ENCODE measurements at places on chromosomes 16 and 17.

DNA sequence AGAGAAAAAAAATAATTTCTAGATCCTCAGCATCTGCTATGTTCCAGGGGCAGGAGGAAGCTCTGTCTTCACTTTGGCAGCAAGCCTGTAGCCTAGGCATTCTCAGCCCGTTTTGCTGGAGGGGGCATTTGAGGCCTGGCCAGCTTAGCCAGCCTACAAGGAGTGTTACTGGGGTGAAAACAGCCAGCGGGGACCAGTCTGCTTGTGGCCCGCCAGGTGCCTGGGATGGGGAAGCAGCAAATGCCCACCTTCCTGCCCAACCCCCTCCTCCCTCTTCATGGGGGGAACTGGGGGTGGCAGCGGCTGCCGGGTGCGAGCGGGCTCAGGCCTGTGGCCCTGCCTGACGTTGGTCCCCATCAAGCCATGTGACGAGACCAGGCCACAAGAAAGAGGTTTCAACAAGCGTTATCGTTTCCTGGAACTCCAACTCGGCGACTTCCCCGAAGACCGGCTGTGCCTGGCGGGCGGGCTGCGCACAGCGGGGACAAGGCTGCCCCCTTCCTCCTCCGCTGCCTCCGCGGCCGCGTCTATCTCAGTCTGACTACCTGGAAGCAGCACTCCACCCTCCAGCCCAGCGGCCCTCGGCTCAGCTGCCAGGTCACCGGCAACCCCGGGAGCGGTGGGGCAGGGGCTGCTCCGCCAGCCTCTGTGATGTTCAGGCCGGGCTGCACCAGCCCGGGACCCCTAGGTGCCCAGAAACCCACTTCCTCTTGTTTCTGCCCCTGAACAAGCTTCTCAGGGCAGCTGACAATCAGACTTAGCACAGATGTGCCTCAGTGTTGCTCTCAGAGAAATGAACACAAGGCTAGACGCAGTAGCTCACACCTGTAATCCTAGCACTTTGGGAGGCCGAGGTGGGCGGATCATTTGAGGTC, 22.9 kb downstream of the SOCS1 start:
- H3K36me3 ChIP-seq = no peaks in the 10 kb centered on the region
- peak overlapping the region; percentile 37 for H3K27ac ChIP-seq
- H3K4me1 ChIP-seq = peaks cover 5% of the 10 kb centered on the region
- peak; percentile 50 for DNase-seq

DNA sequence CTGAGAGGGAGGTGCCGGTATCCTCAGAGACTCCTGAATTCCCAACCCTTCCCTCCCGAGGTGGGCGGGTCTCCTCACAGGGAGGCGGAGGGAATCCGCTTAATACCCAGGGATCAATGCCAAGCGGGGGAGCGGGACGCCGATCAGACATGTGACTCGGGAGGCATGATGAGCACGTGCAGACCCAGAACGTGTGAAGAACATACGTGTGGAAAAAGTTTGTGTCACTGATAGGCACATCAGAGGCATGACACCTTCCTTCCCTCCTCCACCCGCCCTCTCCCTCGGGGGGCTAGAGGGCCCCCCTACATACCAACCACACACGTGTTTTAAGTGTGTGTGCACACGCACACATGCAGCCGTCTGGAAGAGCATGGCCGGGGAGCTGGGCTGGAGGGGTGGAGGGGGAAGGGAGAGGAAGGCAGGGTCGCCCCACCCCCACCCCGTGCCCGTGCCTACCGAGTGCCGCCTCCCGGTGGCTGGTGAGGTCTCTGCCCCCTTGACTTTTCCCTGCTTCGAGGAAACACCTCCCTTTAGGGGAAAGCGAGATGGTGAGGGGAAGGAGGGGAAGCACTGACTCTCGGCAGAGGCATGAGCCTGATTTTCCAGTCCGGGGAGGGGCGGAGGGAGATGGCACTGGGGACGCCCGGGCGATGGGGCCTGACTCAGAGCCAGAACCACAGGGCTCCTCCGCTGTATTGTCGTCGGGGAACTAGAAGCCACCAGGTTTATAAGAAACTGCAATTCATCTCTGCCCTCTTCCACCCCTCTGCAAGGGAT, 12.1 kb upstream of the TBX21 start:
- no peak overlapping the region for H3K27ac ChIP-seq
- no peak for DNase-seq
- H3K36me3 ChIP-seq = no peaks in the 10 kb centered on the region
- peaks cover 16% of the 10 kb centered on the region for H3K27me3 ChIP-seq

DNA sequence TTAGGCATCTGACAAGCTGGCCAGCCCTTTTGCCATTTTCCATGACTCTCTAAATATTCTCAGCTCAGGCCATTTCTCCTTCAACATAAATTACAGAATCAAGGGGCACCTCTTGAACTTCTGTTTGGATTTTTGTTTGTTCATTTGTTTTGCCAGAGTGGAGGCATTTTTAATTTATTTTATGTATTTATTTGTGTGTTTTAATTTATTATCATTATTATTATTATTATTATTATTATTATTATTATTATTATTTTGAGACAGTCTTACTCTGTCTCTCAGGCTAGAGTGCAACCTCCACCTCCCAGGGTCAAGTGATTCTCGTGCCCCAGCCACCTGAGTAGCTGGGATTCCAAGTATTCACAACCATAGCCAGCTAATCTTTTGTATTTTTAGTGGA, 1578.0 kb downstream of the CDH8 start:
- H3K36me3 ChIP-seq = no peaks in the 10 kb centered on the region
- no peaks in the 10 kb centered on the region for H3K27me3 ChIP-seq
- no peak overlapping the region for H3K4me3 ChIP-seq
- no peak for DNase-seq

DNA sequence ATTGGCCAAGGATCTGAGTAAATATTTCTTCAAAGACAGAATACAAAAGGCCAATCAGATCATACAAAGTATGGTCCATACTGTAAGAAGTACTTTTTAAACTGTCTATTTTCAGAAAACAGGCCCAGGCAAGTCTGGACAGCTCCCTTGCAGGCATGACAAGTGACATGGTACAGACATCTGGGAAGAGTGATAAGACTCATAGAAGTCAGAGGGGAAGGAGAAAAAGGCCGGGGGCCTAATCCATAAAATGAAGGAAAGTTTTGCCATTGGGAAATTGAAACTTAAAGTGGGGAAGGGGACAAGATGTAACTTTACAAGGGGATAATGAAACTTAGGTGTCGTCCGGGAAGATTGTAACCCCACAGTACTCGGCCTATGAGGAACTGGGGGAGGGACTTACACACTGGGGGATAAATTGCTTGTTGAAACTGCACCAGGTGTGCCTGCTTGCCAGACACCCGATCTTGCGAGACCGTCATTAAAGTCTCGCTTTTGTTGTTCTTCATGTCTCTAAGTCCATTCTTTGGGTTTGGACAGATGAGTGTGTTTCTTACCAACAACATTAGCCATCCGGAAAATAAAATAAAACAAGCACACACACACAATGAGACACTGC, 684.0 kb downstream of the CDH11 start:
- H3K36me3 ChIP-seq = no peaks in the 10 kb centered on the region
- H3K27me3 ChIP-seq = no peaks in the 10 kb centered on the region
- H3K27ac ChIP-seq = no peak overlapping the region

- H3K36me3 ChIP-seq = peaks cover under 1% of the 10 kb centered on the region
- no peak overlapping the region for H3K4me3 ChIP-seq
- no peaks in the 10 kb centered on the region for H3K27me3 ChIP-seq
- H3K27ac ChIP-seq = no peak overlapping the region
- peak; percentile 22 for DNase-seq
- no peaks in the 10 kb centered on the region for H3K4me1 ChIP-seq
Measured at GRCh38 chr17:38761612-38762011, 9.1 kb downstream of the PSMB3 start.

DNA sequence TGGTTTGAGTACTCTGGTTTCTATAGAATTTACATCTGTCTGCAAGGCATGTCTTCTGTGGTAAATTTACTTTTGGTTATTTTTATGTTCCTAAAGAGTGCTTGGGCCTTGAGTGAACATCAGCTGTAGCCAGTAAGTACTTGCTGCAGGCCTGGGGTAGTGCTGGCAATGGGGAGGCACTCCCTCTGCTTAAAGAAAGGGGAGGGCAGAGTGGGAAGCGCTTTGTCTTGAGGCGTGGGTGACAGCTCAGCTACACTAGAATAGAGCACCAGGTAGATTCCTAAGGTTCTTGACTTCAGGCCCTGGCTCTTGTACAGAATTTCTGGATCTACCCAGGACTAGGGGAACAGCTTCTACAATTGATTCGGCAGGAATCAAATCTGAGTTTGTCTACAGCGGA, 50.6 kb downstream of the MPHOSPH6 start:
- DNase-seq = no peak
- no peaks in the 10 kb centered on the region for H3K36me3 ChIP-seq
- no peak overlapping the region for H3K4me3 ChIP-seq
- H3K27me3 ChIP-seq = no peaks in the 10 kb centered on the region
- H3K4me1 ChIP-seq = no peaks in the 10 kb centered on the region

DNA sequence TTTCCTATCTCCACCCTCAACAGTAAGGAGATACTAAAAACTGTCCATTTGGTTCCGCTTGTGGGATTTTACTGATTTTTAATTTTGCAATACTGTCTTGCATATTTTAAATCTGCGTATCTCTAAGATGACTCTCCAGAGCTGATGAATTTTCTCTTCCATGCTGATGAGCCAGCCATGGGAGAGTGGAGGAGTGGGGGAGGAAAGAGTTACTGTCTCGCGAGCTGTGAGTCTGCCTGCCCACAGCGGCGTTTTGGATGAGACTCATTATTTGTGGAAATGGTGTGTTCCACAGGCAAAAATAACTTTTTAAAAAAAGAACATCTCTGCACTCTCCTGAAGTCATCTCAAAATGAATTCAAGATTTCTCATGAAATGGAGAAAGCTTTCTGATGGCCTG, 34.6 kb upstream of the MYOCD start:
- H3K36me3 ChIP-seq = no peaks in the 10 kb centered on the region
- no peak overlapping the region for H3K27ac ChIP-seq
- no peaks in the 10 kb centered on the region for H3K4me1 ChIP-seq
- no peak for DNase-seq

DNA sequence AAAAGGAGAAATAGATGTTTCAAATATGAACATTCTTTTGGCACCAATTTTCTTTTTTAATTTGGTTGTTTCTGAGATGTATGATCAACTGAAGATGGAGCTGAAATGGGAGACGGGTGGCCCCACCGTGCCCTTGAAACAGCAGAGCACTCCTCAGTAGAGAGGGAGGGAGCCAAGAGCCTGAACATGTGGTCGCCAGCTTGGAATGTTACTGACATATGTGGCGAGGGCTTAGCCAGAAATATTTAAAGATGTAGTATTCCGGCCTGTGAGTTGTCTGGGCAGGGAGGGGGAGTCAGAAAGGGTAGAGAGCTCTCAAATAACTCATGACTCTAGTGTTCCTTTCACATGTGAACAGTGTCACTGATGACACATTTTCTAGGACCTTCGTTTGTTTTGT, 13.3 kb upstream of the MRC2 start:
- DNase-seq = no peak
- H3K36me3 ChIP-seq = peaks cover under 1% of the 10 kb centered on the region
- no peaks in the 10 kb centered on the region for H3K27me3 ChIP-seq
- H3K4me3 ChIP-seq = no peak overlapping the region
- H3K27ac ChIP-seq = no peak overlapping the region

- no peaks in the 10 kb centered on the region for H3K27me3 ChIP-seq
- no peak overlapping the region for H3K4me3 ChIP-seq
- DNase-seq = no peak
- H3K27ac ChIP-seq = no peak overlapping the region
- no peaks in the 10 kb centered on the region for H3K4me1 ChIP-seq
Measured at GRCh38 chr17:65261152-65261551, 124.0 kb downstream of the RGS9 start.

DNA sequence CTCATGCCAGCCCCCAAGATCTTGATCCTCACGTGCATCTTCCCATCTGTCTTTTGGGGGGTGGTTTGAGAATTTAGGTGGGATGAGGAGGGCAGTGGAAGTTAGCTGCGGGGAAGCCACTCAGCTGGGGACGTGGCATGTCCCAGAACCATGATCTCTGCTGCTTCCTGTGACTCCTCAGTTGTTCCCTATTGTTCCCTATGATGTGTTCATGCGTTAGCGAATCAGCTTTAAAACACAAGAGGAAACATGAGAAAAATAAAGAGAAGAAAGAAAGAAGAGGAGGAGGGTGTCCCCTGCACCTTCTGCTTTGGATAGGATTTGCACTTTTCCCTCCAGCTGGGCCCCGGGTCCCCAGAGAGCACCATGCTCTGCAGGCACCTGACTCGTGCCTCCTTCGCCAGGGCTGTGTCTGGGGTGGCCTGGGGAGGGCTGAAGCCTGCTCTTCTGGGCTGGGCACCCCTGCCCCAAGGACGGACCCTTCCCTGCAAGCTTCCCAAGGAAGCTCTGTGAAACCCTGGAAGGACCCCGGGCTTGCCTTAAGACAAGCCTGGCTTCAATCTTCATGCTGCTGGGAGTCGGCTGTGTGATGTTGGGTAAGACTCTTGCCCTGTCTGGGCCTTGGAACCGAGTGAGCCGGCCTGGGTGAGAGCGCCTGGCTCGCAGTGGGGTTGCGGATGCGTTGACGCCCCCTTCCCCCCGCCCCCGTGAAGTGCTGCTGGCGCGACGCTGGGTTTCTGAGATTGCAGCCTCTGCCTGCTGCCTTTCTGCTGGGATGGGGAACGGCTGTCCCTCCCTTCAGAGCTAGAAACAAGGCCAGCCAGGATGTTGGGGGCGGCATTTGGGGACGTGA, 62.8 kb upstream of the CIBAR2 start:
- DNase-seq = no peak
- peaks cover 26% of the 10 kb centered on the region for H3K27me3 ChIP-seq
- H3K36me3 ChIP-seq = no peaks in the 10 kb centered on the region
- H3K4me3 ChIP-seq = no peak overlapping the region
- no peak overlapping the region for H3K27ac ChIP-seq

GRCh38 chr16:29858149-29858849, 4.7 kb downstream of the CDIPT start:
- no peak for DNase-seq
- no peaks in the 10 kb centered on the region for H3K36me3 ChIP-seq
- no peaks in the 10 kb centered on the region for H3K27me3 ChIP-seq
- no peak overlapping the region for H3K27ac ChIP-seq
- no peak overlapping the region for H3K4me3 ChIP-seq
- peaks cover 8% of the 10 kb centered on the region for H3K4me1 ChIP-seq

DNA sequence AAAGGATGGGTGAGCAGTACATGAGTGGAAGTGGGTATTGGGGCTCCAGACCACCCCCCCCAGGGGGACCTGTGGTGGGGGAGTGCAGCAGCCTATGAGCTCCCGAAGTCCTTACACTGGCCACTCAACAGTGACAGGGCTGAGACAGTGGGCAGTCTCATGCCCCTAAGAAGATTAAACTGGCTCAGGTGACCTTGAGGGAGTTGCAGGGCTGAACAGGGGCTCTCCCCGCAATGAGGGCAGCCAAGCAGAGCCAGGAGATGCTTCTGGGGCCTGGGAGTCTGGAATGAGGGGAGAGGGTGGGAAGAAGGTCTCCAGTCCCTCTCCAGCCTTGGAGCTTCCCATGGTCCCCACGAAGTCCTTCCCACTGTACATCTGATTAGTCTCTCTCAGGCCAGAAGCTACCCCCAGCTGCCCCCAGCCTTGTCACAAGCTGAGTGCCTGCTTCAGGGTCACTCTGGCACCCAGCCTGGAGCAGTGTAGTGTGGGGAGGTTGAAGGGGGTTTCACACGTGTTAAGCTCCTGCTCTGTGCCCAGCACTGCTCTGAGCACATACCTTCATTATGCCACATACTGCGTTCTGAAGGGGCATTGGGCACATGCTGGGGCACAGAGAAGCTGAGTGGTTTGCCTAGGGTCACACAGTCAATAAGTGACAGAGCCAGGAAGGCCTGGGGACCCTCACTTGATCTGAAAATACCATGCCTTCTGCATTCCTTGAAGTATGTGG, 1.0 kb upstream of the CDH16 start:
- peaks cover 6% of the 10 kb centered on the region for H3K27me3 ChIP-seq
- H3K4me3 ChIP-seq = no peak overlapping the region
- no peak overlapping the region for H3K27ac ChIP-seq
- no peaks in the 10 kb centered on the region for H3K36me3 ChIP-seq
- no peak for DNase-seq
- no peaks in the 10 kb centered on the region for H3K4me1 ChIP-seq
